Fibroblast of mammary gland (primary cell): ENCODE measurements at places on chromosomes 1 and 21.

DNA sequence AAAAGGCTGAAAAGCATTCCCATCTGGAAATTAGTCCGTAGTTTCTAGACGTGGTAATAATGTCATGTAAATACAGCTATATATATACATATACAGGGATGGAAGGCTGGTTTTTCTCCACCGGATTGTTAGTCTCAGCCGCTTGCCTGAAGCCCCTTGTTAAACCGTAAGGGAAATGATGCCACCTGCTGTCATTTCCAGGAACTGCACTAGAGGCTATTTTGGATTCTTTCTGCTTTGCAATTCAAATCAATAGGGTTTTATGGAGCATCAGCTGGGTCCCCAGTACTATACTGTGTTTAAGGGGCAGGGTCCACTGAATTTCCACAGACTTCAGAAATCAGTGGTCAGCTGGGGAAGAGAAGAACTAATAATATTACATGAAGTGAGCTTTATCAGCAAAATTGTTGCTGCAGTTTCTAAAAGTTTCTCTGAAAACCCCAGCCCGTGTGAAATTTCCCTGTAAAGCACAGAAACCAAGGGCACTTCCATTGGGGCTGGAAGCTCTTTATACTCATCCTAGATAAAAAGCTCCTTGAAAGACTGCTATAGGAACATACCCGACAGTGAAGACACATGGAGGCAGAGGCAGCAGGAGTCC, 33.8 kb upstream of the MPZL1 start:
- peak; percentile 83 for DNase-seq

DNA sequence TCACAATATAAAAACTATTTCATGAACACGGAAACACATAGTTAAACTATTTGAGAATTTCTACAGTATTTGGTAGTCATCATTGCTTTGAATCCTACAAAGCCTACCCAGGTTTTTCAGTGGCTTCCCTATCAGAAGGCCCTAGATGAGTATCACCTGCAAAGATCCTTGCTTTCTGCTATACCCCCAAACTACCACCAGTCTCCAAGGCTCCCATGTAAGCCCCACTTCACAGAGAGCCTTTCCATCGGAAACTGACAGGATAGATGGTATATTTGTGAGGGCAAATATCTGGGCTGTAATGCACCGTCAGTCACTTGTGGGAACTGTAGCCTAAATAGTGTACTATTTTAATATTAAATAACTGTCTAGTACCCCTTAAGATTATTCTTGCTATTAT, 674.3 kb downstream of the BRINP3 start:
- no peak for DNase-seq

DNA sequence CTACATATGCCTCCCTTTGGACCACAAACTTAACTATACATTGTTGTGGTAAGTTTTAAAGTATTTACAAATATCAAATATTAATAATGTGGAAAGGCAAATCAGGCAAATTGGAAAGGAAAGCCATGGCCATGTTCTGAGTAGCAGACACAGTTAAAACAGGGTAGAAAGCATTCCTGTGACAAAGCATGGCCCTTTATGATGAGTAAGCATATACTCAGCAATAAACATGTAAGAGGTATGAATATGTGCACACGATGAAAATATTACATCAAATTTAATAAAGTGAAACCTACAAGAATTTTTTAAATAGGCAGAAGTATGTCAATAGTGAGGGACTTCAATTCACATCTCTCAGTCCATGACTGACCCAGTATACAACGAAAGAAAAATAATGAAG, 389.2 kb downstream of the DSCAM start:
- no peak for DNase-seq

GRCh38 chr21:31576428-31576827, 83.1 kb upstream of the SOD1 start:
- peak; percentile 71 for DNase-seq

- no peak for DNase-seq
These were observed 572.1 kb upstream of the BRINP3 start for GRCh38 chr1:191049781-191050180.

- DNase-seq: peak; percentile 30
These were observed at the start of gene MX1 for GRCh38 chr21:41425954-41426675. Gene MX1 (plus strand): TSS chr21:41426239. CDS start chr21:41432071, 5,832 bp downstream.

- no peak for DNase-seq
These were observed 286.3 kb upstream of the LYPLAL1 start for GRCh38 chr1:218887141-218887925.

- DNase-seq: no peak
These were observed 33.0 kb upstream of the GJB5 start for GRCh38 chr1:34721646-34722355.

- DNase-seq: no peak
These were observed 260.3 kb downstream of the DPYD start for GRCh38 chr1:97660431-97661105.

DNA sequence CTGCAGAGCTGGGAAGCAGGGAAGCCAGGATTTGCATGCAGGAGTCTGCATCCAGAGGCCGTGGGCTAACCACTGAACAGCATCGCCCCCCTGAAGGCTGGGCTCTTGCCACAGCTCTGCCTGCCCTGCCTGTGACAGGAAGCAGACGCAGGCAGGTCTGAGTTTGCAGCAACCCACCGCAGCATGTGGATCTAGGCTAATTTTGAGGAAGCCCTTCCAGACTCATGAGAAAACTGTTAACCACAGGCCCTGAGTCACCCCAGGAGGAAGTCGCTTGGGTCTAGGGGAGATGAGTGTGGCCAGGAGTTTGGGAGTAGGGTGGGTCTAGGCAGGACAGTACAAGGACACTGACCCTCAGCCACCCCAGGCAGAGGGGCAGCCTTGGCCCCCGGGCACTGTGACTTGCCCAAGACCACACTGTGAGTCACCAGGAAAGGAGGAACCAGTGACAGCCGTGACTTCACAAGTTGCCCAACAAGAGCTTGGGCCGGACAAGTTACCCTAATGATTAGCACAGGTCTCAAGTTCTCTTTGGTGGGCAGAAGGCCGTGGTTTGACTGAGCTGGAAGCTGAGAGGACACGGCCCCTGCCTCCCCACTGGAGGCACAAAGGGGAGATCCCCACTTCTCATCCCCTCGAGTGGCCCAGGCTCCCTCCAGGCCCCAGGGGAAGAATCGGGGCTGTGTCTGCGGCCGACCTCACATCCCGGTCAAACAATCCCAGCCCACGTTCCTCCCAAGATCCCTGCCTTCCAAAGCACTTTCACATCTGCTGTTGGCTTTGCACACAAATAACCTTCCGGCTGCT, 826 bp downstream of the LAPTM5 start:
- peak; percentile 88 for DNase-seq

GRCh38 chr1:175158170-175158591, 34.4 kb downstream of the KIAA0040 start:
- DNase-seq: no peak

- DNase-seq: no peak
These were observed 10.9 kb downstream of the UBE2J2 start for GRCh38 chr1:1262758-1263157.

DNA sequence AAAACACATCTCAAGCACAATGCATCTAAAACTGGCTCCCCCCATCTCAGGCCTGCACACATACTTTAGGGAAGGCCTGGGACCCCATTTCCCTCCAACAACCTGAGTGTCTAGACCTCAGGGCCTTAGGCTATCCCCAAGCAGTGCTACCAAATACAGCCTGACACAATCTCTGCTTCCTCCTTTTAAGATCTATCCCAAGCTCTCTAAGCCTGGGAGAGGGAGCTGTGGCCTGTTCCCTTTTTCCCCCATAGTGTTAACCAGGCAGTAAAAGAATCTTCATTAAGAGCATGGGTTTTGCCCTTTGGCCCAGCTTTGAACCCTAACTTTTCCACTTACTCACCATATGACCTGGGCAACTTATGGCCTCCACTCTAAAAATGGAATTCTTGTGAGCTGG, 10.8 kb upstream of the COL8A2 start:
- DNase-seq: no peak

GRCh38 chr21:29349702-29350101, 51.0 kb downstream of the BACH1 start:
- DNase-seq: no peak

GRCh38 chr1:70517444-70517843, 106.4 kb downstream of the CTH start:
- DNase-seq: no peak

- no peak for DNase-seq
These were observed 13.9 kb upstream of the ALPL start for GRCh38 chr1:21495225-21495820.

- DNase-seq: no peak
These were observed 106.4 kb upstream of the PBX1 start for GRCh38 chr1:164452549-164452948.

DNA sequence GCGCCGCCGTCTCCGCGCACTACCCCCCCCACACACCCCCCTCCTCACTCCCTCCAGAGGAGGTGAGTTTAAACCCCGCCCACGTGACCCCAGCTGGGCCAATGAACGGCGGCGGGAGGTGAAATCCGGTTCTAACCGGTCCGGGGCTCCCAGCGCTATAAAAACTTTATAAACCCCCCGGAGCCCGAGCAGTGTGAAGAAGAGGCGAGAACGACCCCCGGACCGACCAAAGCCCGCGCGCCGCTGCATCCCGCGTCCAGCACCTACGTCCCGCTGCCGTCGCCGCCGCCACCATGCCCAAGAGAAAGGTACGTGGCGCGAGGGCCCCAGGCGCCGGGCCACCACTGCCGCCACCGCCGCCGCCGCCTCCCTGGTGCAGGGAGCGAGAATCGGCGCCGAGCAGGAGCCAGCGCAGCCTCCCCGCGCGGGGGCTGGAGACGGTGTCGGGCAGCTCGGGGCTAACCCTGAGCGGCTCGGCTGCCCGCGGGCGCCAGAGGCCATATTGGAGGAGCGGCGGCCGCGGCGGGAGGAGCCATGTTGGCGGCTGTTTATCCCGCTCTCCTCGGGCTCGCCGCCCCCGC, at the start of gene HMGN2:
Gene HMGN2 (plus strand): TSS at position 121 of the 581 bp plus-strand sequence. CDS start 173 bp downstream, at position 294.
- DNase-seq: peak; percentile 80

DNA sequence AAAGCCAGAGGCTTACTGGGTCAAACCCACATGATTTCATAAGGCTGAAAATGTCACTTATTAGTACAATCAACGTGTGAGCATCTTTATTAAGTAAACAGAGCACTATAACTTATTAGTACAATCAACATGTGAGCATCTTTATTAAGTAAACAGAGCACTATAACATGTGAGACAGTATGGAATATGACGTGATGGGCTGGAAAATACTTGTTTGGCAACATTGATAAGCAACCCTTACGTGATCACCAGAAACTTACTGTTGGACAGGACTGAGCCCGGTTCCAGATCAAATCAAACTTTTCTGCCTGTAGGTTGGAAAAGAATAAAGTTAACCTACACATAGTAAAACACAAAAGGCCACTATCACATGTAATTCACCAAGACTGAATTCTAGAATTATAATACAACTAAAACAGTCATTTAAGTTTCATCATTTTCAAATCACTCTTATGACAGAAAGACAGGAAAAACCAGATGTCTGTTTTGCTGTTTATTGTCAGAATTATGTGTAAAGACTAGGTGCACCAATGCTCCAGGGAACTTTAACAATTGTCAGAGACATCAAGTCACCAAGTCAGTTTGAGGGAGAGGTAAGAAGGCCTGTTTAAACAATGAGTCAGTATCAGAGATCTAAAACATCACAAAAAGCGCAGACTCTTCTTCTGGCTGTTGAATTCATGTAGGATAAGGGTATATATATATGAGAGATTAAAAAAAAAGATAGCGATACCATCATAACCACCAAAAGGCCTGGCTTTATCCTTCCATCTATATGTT, 15.7 kb downstream of the ATPAF1 start:
- DNase-seq: no peak

DNA sequence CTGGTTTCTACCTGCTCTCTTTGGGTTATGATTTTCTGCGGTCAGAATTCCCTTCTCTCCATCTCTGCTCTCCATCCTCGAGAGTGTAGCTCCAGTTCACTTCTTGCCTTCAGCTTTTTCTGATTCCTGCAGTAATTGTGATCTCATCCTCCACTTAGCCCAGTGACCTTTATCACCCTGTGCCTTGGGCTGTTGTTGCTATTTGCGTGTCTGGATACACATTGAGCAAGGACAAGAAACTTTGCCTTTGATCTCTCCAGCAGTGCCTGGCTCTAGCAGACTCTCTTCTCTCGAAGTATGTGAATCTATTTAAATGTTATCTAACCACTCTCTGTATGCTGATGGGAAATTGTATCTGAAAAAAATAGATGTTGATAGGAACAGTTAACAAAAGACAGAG, 76.4 kb upstream of the MARK1 start:
- DNase-seq: peak; percentile 37

DNA sequence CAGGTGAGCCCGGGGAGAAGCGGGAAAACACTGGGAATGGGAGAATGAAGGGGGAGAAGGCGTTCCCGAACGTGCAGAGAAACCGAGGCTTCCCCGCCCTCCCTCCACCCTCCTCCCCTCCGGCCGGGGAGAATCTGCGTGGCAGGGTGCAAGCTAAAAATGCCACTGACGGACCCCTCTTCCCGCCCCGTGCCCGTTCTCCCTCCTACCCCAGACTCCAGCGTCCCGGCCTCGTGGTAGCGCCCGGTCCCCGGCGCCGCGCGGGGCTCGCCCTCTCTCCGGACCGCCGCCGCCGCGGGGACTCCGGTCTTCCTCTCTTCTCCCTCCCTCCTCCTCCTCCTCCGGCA, 81.6 kb upstream of the AK4 start:
- peak; percentile 7 for DNase-seq

GRCh38 chr1:61274939-61275338, 192.6 kb downstream of the NFIA start:
- no peak for DNase-seq

DNA sequence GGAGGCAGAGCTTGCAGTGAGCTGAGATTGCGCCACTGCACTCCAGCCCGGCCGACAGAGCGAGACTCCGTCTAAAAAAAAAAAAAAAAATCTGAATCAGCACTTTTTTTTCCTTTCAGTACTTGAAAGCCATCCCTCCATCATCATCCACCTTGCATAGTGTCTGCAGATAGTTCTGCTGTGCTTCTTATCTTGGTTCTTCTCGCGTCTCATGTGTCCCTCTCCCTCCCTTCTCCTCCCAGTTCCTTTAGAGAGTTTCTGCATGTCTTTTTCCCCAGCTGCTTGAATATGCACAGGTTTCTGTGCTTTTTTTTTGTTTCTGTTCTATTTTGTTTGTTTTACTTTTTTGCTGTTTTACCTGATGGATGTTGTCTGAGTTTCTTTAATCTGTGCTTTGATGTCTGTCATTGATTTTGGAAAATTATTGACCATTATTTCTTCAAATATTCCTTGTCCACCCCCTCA, 3.9 kb upstream of the COL18A1 start:
- no peak for DNase-seq

- DNase-seq: no peak
These were observed 56.3 kb upstream of the BACE2 start for GRCh38 chr21:41111681-41112080.

DNA sequence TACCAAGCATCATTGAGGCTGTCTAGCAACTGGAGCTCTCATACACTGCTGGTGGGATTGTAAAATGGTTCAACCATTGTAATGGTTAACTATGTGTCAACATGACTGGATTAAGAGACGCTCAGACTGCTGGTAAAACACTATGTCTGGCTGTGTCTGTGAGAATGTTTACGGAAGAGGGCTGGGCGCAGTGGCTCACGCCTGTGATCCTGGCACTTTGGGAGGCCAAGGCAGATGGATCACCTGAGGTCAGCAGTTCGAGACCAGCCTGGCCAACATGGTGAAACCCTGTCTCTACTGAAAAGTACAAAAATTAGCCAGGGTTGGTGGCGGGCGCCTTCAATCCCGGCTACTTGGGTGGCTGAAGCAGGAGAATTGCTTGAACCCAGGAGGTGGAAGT, 4.8 kb upstream of the FCRLA start:
- DNase-seq: no peak
